Stimulated activated CD4-positive, alpha-beta T cell treated with anti-CD3 and anti-CD28 coated beads, Interleukin-4, amount 100 ng/mL, for 24 hours (primary cell): ENCODE measurements at places on chromosomes 13 and 19.

DNA sequence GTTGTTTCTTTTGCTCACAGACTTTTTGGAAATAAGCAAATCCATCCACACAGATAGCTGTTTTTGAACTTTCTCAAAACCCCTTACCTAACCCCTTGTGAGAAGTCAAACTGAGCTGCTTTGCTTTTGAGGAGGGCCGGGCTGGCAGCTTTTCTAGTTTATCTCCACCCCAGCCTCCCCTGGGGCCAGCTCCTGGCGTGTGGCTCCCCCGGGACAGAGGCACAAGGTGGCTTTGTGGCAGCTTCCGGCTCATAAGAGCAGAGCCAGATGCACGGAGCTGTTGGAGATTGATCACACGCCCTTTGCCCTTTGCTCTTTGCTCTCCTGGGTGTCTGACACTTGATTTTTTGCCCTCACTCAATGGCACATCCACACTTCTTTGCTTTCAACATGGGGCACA, 24.9 kb upstream of the RNF113B start:
- DNase-seq, result no peak

GRCh38 chr13:29541400-29541799, 54.1 kb downstream of the SLC7A1 start:
- no peak for DNase-seq

GRCh38 chr13:99339230-99339721, 32.1 kb upstream of the GPR183 start:
- no peak for DNase-seq

DNA sequence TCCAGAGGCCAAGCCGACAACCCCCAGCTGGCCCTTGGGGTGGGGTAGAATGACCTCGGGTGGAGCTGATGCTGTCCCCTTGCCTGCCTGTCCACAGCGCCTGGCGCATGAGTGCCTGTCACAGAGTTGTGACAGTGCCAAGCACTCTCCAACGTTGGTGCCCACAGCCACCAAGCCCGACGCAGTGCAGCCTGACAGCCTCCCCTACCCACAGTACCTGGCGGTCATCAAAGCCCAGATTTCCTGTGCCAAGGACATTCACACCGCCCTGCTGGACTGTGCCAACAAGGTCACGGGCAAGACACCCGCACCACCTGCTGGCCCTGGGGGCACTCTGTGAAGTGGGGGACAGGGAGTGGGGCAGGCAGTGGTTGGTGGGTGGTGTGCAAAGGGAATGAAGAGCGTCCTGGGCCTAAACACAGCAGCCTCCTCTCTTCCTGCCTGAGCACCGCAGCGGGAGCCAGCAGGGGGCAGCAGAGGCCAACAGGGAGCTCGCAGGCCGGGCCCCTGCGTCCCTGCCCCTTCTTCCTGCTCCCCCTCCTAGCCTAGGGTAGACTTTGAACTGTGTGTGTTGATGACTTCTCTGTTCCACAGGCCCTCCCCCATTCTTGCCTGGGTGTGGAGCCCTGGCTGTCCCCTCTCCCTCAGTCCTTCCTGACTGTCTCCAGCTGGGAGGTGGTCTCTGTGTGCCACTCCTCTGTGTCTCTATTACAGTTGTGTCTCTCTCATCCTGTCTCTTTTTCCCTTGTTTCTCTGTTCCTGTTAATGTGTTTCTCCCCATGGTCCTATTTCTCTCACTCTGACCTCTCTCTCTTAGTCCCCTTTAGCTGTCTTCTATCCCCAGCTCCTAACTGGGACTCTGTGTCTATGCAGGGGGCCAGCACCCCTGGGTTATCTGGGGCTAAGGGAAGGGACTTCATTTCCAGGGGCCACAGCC, 6.5 kb downstream of the MED29 start:
- DNase-seq, result peak; percentile 93

- no peak for DNase-seq
Measured at GRCh38 chr13:103213152-103213551, 146.9 kb upstream of the SLC10A2 start.

DNA sequence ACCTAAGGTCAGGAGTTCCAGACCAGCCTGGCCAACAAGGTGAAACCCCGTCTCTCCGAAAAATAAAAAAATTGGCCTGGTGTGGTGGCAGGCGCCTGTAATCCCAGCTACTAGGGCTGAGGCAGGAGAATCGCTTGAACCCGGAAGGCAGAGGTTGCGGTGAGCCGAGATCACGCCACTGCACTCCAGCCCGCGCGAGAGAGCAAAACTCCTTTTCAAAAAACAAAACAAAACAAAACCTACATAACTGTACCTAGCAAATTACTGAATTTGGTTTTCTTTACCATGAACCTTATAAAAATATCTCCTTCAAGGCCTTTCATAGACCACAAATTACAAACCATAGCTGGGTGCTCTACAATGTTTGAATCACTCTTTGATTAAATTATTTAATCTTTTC, 760 bp downstream of the ZNF91 start:
- DNase-seq, result peak; percentile 38

DNA sequence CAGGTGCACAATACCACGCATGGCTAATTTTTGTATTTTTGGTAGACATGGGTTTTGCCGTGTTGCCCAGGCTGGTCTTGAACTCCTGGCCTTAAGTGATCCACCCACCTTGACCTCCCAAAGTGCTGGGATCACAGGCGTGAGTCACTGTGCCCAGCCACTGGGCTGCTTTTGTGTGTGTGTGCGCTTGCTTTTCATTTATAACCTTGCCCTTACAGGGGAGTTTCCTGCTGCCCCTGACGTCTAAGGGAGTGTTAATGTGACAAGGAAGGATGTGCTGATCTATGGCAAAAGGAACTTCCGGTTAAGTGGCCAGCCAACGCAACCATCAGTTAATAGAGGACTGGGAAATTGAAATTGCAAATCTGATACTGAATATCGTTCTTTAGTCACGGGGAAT, 57.7 kb downstream of the ING1 start:
- DNase-seq, result no peak

DNA sequence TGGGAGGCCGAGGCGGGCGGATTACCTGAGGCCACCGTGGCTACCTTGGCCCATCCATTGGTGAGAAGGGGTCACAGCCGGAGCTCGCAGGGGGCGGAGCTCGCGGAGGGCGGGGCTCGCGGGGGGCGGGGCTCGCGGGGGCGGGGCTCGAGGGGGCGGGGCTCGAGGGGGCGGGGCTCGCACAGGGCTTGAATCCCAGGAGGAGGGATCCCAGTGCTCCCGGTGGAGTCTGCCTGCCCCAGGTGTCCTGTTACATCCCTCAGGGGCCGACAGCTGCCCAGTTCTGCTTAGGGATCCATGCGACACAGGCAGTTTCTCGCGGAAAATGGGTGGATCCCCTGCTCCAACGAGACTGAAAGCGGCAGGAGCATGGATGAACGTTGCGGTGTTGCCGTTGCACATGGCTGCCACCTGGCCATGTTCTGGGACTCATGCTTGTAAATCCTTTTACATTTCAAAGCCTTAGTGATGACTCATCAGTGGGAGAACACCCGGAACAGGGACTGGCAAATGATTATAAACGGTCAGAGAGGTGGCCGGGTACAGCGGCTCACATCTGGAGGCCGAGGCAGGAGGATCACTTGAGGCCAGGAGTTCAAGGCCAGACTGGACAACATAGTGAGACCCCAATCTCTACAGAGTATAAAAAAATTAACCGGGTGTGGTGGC, 25.1 kb downstream of the TMPRSS9 start:
- DNase-seq, result no peak

DNA sequence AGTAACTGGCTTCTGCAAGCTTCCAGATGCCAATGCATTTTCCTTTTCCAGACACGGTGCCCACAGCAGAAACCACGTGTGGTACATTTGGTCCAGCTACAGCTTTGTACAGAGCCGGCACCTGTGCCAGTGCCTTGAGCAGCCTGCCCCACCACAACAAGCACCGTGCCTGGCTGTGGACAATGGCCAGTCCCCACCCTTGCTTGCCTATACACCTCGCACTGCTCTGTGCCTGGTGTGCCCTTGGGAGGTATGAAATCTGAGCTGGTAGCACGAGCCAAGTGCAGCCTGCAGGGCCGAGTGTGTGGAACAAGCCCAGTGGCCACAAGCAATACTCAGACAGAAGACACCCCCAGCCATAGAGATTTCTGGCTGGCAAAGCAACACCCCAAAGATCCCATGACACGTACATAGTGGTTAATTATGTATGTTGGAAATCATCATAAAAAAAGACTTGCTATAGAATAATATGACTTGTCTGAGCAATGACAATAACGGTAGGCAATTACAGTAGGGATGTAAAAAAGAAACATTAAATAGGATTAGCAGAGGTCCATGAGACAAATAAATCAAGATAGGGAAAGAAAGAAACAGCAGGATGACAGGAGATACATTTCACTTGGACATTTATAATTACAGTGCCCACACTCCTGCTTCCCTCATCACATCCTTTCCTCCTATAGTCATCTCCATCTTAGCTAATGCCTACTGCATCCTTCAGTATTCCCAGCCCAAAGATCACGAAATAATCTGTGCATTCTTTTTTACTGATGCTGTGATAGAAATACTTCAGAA, 1399.5 kb downstream of the PCDH9 start:
- DNase-seq, result no peak

DNA sequence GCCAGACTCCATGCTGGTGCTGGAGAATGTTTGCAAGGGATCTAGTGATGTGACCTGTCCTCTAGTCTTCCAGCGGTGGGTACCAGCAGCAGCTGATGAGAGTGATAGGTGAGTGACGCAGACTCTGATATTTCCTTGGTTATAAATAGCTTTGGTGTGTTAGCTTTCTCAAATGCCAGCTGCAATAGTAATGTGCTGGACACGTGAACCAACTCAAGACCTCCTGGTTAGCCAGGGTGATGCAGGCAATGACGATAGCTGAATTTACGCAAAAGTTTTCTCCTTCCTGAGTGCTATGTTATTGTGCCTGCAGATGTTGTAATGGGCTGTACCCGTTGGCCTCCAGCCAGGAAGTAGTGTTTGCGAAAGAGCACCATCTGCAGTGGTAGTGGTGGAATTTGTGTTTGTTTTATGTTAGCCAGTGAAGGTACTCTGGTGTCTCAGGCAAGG, 129.5 kb downstream of the CYSLTR2 start:
- no peak for DNase-seq

- no peak for DNase-seq
Measured at GRCh38 chr19:51551673-51552432, 19.2 kb upstream of the ZNF175 start.

GRCh38 chr19:43605875-43606568, 5.9 kb upstream of the SRRM5 start:
- no peak for DNase-seq

GRCh38 chr13:58949646-58950045, 1214.1 kb downstream of the DIAPH3 start:
- no peak for DNase-seq

DNA sequence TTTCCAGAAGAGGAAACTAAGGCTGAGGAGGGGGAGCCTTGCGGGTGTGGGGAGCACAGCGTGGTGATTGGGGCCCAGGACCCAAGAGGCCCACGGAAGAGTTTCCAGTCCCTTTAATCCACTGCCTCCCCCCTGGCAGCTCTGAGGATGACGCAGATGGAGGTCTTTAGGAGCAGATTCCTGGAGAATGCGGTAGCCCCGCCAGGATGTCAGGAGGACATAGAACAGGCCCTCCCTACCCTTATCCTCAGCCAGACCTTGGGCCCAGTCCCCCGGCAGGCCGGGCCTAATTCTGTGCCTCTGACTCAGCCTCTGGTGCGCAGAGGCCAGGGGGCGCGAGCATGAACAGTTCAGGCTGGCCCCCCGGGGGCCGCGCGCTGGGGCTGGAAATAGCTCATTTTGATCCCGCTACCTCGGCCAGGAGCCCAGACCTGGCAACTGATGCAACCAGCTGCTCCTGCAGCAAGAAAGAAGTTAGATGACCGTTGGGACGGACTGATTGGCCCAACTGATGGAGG, 461 bp upstream of the HSPB6 start:
- no peak for DNase-seq

DNA sequence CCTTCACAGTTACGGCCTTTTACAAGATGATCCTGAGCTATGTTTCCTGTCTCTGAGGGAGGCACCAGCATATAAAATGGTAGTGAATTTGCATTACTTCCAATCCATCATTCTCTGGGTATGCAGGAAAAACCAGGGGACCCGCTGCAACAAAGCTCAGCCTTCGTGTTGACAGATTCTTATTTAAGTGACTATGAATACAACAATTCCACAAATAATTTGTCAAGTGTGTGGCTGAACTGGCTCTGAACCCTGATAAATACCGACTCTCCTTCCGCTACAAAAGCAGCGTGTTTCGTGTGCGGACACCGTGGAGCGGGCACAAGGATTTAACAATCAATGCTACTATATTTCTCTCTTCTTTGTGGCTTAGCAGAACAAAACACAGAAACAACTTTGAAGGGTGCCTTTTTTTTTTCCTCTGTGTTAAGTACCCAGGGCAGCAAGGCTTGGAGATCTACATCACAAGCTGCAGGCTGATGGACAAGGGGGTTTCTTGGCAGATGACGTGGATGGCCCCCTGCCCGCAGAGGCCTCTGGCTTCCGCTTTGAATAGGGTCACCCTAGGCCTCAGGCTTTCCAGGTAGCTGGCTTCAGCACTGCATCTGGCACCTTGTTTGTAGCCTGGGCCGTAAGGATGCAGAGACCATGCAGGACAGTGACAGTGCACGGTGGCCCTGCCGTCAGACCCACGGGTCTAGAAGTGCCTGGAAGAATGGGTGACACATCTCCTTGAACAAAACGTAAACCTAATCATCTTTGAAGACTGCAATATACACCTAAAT, 280.5 kb upstream of the TSHZ3 start:
- DNase-seq, result no peak

DNA sequence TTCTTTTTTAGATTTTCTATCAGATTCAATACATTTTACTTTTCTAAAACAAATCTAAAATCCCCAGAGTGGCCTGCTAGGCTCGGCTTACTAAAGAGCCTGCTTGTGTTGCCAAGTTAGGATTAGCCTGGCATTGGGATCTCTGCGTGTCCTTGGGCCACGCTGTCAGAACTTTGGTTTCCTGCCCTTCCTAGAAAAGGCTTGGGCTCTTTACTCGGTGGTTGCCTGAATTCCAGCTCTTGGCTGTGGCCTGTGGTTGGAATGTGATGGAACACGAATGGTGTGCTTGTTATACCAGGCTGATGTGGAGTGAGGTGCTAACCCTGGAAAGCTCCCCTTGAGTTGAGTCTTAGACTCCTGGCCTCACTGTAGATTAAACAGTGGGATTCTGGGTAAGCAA, 8.5 kb downstream of the SPATA13 start:
- DNase-seq, result no peak

DNA sequence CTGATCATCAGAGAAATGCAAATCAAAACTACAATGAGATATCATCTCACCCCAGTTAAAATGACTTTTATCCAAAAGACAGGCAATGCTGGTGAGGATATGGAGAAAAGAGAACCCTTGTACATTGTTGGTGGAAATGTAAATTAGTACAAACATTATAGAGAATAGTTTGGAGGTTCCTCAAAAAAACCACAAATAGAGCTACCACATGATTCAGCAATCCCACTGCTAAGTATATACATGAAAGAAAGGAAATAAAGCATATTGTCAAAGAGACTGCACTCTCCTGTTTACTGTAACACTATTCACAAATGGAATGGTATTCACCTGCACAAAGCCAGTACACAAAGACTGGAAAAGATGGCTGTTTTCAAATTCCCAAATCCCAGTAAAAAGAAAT, 1233.7 kb downstream of the PCDH17 start:
- DNase-seq, result no peak
